ENCODE measurements at places on chromosomes 1 and 21.

- DNase-seq, result no peak
Measured at GRCh38 chr1:27108588-27108987, 46.3 kb downstream of the SLC9A1 start.

- no peak for DNase-seq
Measured at GRCh38 chr1:38129971-38130370, 83.4 kb upstream of the POU3F1 start.

GRCh38 chr1:156153362-156153761, at the start of gene SEMA4A:
TSS of gene SEMA4A (plus strand) at chr1:156153585. CDS start at chr1:156154579, 994 bp downstream.
- DNase-seq, result no peak

DNA sequence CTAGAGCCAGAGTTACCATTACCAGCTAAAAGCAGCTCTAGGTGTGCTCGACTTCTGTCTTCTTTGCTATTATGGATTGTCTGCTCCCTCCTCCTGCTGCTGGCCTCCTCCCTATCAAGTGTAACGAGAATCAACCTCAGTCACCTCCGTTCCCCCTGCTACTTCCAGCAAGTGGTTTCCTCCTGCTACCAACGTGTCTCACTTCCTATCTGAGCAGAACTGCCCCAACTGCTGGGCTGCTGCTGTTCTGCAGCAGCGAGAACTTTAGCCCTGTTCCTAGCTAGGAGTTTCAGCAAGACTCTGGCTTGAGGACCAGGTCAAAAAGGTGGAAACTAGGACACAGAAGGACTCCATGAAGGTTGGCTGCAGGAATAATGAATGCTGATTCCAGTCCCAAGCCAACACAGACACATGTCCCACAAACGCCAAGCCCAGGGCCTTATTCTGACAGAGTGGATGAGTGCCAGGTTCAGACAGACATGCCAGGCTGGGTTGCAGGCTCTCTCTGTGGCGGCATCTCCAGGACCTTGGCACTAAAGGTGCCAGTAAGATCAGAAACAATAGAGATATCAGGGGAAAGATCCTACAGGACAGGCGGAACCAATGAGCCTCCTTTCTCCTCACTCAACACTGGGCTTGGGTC, 46.9 kb downstream of the CD34 start:
- no peak for DNase-seq

DNA sequence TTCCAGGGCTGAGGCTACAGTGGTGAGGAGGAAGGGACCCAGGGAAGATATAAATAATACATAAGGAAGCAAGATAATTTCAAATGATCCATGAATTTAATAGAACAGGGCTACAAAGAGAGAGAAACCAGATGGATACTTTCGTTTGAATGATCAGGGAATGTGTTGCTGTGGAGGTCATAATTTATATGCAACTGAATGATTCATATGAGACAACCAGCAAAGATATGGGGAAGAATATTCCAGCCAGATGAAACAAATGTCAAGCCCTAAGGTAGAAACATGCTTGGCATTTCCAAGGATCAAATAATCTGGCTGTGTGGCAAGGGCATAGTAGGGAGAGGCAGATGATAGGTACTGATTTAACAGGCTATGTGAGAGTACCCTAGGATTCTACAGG, 84.8 kb upstream of the ZC3H11B start:
- DNase-seq, result no peak

DNA sequence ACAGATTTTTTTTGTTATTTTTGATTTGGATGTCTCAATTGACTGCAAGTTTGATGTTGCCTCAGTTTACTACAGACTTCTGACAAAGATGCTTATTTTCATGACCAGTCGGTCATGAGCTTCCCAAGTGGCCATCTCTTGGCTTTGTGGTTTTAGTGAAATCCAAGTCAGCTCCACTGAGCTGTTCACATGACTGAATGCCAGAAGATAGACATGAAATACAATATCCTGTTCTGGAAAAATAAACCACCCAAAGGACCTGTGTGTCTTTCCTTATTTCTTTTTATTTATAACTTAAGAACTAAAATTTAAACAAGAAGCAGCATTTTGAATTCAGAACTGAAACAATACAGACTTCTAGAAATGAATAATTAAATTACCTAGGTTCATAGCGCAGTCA, 89.3 kb downstream of the HMCN1 start:
- no peak for DNase-seq

GRCh38 chr1:48036710-48037355, 39.6 kb upstream of the TRABD2B start:
- no peak for DNase-seq

Data from NCI-H2171 (cell line).